ENCODE measurements at places on chromosomes 3 and 15.

GRCh38 chr15:95684693-95685115 is 645.8 kb upstream of the NR2F2 start:
- no peak for DNase-seq

DNA sequence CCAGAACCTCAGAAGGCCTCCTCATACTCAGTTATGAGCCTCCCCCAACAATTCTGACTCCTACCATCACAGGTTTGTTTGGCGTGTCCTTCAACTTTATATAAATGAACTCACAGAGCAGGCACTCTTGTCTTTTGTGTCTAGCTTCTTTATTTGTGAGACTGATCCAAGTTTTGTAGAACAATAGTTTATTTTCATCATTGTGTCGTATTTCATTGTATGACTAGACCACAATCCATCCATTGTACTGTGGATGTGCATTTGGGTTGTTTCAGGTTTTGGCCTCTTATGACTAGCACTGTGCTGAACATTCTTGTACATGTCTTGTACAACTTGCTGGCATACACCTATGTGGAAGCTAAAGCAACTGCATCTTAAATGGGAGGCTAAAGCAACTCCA is 292.8 kb upstream of the LYSMD4 start:
- DNase-seq: no peak

- no peak for DNase-seq
Measured at GRCh38 chr3:152149832-152150231, 118.9 kb upstream of the MBNL1 start.

DNA sequence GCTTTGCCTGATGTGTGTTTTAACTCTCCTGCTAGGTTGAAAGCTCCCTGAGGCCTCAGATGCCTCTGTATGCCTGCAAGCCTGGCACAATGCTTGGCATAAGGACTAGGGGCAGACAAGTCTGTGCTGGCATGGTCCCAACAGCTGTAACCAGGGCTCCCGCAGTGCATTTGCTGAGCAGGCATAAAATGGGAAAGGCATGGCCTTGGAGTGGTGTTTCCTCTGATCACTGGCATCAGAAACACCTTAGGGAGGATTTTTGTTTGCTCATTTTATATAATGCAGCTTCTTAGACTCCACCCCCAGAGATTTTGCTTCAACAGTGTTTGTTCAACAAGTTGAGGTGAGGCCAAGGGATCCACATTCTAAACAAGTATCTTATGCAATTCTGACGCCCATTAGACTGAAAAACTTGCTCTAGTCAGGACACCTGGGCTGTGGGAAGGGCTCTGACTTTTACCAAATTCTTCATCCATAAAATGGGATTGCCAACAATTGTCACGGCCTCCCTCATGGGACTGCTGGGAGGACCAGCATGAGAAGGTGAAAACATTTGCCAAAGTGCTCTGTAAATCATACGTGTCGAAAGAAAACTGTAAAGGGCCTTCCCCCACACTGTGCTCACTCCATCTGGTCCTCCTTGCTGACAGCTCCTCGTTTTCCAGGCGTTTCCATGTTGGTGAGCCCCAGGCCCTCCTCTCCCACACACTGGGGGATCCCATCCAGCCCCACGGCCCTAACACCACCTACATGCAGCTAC is 43.1 kb downstream of the STARD5 start:
- DNase-seq: no peak

DNA sequence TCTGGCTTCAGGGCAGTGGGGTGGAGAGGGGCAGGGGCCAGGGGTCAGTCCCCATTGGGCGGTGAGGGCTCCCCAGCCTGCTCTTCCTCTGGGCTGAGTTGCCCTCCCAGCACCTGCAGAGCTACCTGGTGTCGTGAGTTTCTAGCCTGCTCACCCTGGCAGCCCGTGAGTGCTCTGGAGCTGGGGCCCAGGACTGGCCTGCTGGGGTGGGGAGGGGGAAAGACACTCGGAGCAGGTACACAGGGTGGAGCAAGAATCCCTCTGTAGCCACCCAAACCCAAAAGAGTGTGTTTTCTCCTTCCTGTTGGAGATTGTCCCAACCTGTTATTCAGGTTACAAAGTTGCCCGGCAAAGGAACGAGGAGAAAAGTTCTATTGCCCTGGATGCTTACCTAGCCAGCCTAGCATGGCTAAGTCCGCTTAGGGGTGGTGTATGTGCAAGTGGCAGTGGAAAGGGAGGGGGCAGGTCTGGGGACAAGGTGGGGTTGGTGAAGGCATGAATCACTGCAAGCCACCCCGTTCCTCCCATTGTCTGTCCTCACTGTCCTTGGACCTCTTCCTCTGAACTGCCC is 8.9 kb downstream of the FAM3D start:
- DNase-seq: no peak

GRCh38 chr3:50604628-50605588 is 6.7 kb downstream of the CISH start:
- DNase-seq: peak; percentile 56

GRCh38 chr15:43093026-43093425 is 12.8 kb downstream of the UBR1 start:
- peak; percentile 47 for DNase-seq

- DNase-seq: peak; percentile 14
Measured at GRCh38 chr3:54870423-54870822, 57.4 kb downstream of the LRTM1 start.

DNA sequence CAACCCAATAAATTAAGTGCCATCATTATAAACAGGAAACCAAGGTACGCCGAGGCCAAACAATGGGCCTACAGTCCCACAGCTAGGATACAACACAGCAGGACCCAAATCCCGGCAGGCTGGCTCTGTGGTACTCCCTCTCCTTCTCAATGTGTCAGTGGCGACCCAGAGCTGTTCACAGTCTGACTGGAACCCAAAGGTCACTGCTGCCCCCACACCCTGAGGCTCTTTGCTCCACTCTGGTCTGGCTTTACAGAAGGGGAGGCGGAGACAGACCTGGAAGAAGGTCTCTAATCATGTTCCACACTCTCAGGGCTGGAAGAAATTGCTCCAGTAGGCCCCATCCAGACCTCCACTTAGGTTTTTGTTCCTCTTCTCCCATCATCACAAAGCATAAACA is 48.5 kb upstream of the LMCD1 start:
- DNase-seq: no peak

- DNase-seq: no peak
Measured at GRCh38 chr15:68987676-68988075, 26.8 kb upstream of the NOX5 start.

DNA sequence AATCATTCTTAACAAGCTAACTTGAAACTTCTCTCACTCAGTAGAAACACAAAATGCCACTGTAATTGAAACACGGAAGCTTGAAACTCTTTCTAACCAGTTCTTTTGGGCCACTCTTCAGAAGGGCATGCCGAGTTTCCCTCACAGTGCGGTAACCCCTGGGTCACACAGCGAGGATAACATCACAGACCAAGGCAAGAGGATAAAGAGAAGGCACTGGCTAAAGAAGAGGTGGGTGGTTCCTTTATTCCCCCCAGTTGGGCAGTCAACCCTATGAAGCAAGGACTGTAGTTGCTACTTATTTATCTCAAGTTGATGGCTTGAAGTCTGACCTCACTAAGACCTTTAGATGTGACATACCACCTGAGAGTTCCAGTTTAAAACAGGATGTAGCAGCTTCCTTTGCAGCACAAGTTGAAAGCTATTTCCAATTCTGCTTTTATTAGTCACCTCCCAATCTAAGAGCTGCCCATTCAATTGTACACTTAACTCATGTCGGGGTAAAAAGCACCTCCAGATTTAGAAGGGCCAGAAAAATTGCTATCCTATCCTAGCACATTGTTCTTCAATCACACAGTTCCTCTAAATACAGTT is 272.4 kb downstream of the TIGIT start:
- no peak for DNase-seq

DNA sequence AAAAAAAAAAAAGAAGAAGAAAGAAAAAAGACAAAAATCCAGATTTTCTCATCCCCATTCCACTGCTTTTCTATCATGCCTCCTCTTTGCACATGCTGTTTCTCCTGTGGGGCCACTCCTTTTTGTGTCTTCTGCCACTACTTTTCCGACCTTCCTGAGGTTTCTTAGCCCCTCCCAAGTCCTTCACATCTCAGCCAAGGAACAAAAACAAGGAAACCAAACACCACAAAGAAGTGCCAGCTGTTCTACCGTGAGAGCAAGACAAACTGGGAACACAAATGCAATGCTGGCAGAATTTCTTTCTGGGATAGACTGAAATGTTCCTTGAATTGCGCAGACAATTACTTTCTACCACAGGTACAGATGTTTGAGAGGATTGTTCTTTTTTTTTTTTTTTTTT is 83.2 kb downstream of the MB21D2 start:
- DNase-seq: no peak

DNA sequence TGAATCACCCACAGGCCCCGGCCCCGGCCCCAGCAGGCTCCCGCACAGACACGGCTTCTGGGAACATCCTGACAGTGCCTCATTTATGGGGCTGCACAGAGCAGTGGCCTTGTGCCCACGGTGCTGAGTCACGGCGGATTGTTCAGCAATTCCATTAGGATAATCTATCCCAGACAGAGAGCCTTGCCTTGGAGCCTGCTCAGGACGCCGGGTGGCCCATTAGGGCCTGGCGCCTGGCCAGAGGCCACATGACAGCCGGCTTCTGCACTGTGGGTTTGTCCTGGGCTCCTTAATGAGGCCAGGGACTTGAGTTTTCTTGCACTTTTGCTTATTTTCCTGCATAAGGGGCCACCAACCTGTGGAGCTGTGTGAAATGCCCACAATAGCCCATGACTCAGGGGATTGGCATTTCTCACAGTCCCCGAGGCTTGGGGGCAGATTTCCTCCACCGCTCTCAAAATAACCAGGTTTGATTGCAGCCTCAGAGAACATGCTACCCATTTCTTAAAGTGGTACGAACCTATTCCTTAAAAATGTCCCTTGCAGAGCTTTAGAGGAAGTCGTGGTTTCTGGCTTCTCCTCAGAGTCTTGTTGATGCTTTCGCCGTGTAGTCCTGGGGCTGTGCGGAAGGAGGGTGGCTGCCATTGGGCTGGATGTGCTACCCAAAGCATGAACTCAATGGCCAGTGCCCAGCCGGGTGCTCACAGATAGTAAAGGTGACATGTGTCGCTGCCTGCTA is 19.0 kb downstream of the SYNM start:
- peak; percentile 47 for DNase-seq

Data from suppressor macrophage treated with lipopolysaccharide for 1 hour (primary cell).